Urinary bladder (tissue), 4 donors: ENCODE measurements at places on chromosomes 5 and 9.
A peak's percentile ranks its signal among the peaks of the same experiment; 100 is the strongest.

- no peak for DNase-seq
Measured at GRCh38 chr5:116576053-116576713, 1.6 kb upstream of the SEMA6A start.

DNA sequence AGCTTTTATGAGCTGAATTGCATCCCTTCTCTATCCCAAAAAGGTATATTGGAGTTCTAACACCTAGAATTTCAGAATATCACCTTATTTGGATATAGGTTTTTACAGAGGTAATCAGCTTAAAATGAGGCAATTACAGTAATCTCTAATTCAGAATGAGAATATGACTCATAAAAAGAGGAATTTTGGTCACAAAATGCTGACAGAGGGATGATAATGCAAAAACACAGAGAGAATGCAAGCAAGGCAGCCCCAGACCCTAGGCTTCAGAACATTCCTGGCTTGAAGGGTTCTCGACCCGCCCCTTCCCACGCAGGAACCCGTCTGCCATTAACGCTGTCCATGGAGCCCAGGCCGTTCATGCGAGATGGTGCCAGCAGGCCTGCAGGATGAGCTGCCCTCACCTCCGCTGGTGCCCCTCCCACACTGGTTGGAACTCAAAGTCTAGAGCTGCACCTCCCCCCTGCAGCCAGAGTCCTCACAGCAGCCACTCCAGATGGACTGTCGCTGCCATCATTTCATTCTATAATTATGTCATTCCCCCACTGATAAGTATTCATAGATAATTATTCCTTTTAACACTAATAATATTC is 1173.4 kb upstream of the ACO1 start:
- no peak for DNase-seq

GRCh38 chr5:74257645-74258313 is 382.7 kb downstream of the ENC1 start:
- peak; percentile 79 for DNase-seq

GRCh38 chr9:127735530-127736185 is 564 bp upstream of the TOR2A start:
- DNase-seq: no peak

DNA sequence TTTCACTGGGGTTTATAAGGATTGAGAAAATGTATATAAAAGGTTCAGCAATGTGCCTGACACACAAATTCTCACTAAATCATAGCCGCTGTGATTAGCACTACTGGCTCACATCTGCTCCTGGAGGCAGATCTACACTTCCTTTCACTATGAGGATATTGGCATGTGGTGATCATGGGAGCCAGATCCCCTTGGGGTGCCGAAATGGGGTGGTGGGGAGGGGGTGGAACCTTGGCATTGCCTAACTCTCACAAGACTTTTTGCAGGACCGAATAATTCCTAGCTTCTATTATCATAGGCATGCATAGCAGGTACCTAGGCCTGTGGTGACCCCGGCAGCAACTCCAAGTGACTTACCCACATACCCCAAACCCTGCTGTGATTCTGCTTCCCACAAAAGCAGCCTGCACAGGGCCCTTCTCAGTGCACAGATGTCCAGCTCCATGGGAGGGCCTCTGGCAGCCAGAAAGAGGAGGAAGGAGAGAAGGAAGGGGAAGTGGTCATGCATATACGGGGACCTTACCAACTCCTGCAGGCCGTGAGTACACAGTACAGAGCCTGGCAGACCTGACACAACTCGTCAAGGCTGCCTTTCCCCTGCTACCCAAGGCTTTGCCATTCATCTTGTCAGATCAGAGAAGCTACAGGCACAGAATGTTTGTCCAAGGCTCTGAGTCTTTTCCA is 61.3 kb upstream of the IQGAP2 start:
- no peak for DNase-seq

GRCh38 chr9:18056993-18057369 is 417.0 kb upstream of the ADAMTSL1 start:
- no peak for DNase-seq

DNA sequence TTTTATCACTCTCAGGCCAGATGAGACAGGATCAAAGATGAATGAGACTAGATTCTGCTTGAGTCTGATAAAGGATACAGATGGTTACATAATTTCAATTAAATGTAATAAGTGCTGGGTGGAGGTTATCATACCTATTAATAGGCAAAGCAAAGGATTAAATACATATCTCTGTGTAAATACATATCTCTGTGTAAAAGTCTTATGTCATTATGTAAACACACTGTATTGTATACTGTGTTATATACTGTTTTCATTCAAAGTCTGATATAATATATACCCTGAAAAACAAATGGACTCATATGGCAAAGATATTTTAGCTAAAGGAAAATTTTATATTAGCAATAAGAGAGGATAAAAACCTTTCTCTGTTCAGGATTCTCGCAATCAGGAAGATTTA is 605.8 kb upstream of the PTGER4 start:
- DNase-seq: no peak

DNA sequence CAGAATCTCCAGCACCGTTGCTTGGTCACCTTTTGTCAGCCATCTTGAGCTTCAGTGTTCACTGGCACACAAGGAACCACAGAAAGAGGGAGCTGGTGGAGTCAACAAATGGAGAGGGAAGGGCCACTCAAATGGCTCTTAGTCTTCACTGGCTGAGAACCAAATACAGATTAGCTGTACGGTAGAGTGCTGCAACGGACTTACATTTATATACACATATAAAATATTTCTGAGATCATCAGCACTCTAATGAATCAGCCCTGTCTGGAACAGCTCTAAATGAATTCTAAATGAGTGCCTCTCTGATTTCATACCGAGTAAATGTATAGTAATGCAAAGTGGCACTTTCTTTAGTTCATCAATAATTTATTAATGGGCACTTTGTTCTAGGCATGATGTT is 24.8 kb downstream of the KCTD16 start:
- DNase-seq: no peak

GRCh38 chr5:159864885-159865691 is 51.2 kb upstream of the ADRA1B start:
- no peak for DNase-seq

GRCh38 chr5:159210210-159210661 is 883 bp upstream of the RNF145 start:
- no peak for DNase-seq

DNA sequence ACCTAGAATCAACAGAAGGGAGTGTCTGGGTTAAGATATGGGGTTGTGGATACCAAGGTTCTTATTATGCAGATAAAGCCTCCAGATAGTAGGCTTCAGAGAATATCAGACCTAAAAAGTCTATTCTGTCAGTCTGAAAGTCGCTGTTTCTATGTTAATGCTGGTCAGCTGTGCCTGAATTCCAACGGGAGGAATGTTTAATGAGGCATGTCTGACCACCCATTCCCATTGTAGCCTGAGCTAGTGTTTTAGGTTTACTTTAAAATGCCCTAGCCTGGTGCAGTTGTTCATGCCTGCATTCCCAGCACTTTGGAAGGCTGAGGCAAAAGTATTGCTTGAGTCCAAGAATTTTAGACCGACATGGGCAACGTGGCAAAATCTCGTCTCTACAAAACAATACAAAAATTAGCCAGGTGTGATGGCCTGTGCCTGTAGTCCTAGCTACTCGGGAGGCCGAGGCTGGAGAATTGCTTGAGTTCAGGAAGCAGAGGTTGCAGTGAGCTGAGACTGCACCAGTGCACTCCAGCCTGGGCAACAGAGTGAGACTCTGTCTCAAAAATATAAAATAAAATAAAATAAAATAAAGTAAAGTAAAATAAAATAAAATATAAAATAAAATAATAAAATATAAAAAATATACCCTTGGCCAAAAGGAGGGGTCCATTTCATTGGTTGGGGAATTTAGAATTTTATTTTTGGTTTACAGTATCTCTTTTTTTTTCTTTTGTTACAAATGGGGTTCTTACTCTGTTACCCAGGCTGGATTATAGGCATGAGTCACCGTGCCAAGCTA is 7.8 kb upstream of the SOX30 start:
- no peak for DNase-seq

DNA sequence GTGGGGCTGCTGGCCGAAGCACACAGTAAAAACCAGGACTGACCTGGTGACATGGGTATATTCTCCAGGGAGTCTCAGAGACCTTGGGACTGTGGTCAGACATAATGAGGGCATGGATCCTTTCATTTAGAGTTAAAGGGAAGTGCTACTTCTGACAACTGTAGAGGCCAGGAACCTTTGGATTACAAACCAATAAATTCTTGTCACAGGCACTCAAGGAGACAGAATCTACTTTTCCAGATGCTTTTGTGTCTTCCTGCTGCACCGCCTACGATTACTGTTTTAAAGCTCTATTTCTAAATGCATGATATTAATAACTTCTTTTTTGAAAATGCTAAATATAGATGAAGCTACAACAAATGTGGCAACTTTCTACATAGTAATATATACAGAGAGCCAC is 106.5 kb upstream of the LPAR1 start:
- no peak for DNase-seq
